Vagina (tissue), 2 donors: ENCODE measurements at places on chromosomes 5 and 9.

DNA sequence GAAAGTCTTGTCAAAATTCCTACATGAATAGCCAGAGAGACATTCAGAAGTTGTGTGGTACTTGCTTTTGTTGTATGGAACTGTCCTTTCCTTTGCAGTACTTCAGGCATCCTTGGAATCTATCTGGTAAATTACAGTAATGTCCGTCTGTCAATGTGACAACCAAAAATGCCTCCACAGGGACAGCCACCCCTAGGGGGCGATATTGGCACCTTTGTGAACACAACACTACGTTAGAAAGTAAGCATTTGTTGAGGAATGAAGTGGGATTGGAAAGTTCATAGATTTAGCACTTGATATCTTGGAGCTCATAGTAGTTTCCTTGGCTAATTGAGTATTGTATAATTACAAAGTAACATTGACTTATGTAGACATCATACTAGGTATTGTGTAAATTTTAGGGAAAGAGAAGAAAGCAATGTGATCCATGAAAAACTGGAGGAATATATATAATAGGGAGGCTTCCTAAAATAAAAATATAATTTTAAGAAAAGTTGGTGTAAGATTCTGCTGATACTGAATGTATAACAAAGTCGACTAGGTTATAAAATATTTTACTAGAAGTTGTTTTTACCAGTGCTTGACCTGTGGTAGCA lies 32.7 kb downstream of the TMEFF1 start:
- no peak for DNase-seq

DNA sequence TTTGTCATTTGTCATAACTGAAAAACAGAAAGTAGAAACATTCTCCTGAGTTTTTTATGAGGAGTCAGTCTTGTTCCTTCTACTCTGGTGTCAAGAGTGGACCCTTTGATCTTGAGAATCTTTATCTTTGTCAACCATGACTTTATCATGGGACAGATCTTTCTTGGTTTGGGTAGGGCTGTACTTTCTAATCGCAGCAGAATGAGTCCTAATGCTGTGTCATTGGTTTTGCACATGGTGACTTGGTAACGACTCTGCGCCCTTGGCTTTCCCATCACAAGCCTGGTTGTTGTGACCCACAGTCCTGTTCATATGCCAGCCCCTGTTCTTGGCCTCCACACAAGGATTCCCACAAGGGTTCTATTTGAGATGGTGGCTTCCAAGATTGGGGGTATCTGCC lies 45.6 kb downstream of the AOPEP start:
- DNase-seq: no peak

DNA sequence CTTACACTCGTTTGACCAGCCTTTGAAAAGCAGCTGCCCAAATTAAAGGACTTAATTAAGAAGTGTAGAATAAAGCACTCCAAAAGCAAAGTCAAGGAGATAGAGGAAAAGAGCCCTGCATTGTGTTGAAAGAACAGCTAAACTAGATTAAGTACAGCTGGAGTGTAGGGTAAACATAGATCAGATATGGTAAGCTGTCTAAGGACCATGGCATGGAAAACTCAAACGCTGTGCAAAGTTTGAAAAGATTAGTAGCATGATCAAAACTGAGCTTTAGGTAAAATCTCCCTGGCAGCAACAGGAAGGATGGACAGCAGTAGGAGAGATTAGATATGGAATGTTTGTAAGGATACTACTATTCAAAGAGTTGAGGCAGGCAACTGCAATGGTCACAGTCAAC lies 55.4 kb downstream of the BNC2 start:
- no peak for DNase-seq

GRCh38 chr5:177482359-177482795 lies 8.9 kb upstream of the DBN1 start:
- no peak for DNase-seq

DNA sequence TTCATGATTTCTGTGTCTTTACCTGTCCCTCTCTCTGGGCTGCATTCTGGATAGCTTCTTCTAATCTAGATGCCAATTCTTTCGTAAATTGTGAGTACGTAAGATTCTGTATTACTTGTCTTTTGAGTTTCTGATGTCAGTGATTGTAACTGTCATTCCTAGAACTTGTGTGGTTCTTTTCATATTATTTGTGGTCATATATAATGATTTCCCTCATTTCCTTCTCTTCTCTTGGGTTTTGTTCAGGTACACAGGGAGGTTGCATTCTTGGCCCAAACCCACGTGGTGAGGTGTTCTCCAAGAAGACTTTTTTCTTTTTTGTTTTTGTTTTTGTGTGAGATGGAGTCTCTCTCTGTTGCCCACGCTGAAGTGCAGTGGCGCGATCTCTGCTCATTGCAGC lies 13.8 kb downstream of the UGCG start:
- no peak for DNase-seq

GRCh38 chr9:13213337-13213736 lies 66.2 kb downstream of the MPDZ start:
- no peak for DNase-seq

GRCh38 chr5:170389550-170389892 lies 354 bp upstream of the KCNMB1 start:
- DNase-seq: no peak

DNA sequence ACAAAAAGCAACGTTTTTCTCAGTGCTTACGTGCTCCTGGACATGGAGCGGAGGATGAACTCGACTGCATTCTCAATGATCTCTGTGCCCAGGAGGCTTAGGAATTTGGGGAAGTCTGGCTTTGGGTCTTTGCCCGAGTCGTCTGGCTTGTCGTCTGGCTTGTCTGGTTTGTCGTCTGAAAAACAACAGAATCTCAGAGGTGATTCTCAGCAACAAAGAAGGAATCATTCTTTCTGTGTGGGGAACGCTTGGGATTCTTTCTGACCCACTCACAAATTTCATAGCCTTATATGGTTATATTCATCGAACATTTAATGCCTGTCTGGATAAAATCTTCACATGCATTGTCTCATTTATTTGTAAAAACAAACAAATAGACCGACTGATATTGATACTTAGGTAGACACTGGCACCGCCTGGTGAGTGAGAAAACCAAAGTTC lies 4.7 kb downstream of the C5orf46 start:
- no peak for DNase-seq

GRCh38 chr9:121855476-121855875 lies 204.0 kb downstream of the DAB2IP start:
- DNase-seq: peak; percentile 64

DNA sequence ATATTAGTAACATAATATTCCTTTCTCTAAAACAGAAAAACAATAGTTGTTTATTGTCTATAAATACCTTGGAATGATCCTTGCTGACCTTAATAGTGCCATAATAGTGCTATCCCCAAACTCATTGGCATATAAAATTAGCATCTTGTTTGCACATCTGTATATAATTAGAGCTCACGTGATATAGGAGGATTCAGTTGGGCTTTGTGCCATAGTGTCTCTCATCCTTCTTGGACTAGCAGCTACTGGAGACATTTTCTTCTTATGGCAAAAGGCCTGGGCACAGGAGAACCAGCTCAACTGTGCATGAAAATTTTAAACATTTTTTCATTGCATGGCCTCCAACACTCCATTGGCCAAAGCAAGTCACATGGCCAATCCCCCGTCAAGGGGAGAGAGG lies 342.5 kb downstream of the SPATA31D1 start:
- no peak for DNase-seq
